MV-4-11 (cell line): ENCODE measurements at places on chromosomes 12 and 14.

GRCh38 chr14:72891666-72892102 lies 2.2 kb downstream of the DPF3 start:
- no peak for DNase-seq

DNA sequence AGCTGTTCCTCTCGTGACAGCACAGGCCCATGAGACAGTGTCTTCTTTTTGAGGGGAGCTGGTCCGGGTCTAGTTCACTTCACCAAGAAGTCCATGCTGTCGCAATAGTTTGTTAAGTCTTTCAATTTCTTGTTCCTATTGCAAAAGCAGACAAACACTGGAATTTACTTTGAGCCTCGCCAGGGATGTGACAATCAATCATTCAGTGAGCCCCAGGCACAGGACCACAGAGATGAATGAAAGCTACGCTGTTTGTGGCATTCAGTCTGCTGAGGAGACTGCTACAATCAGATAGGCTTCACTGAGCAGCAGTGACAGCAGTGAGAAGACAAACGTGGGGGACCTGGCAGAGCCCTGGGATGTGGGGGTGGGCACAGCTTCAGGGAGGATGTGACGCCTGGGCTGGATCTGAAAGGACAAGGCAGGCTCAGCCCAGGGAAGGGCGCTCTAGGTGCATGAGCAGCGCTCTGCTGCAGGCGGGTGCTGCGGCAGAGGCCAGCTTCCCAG lies 35.5 kb downstream of the TCTN1 start:
- peak; percentile 83 for DNase-seq

- peak; percentile 93 for DNase-seq
These were observed 222.7 kb upstream of the SOX5 start for GRCh38 chr12:24172031-24172772.

- no peak for DNase-seq
These were observed 653 bp upstream of the IFI27 start for GRCh38 chr14:94109915-94110250.

DNA sequence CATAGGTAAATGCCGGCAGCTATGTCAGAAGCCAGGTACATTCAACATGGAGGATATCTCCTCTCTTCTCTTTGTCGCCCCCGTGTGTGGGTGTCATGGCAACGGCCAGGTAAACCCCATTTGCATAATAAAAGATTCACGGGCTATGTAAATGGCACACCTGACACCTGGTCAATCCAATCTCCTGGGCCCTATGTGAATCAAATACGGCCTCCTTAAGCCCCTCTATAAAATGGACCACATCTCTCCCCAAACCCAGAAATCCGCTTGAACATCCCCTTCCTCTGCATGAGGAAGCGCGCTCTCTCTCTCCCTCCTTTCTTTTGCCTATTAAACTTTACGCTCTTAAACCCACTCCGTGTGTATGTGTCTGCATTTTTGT lies 363.7 kb downstream of the SOX5 start:
- DNase-seq, result no peak

DNA sequence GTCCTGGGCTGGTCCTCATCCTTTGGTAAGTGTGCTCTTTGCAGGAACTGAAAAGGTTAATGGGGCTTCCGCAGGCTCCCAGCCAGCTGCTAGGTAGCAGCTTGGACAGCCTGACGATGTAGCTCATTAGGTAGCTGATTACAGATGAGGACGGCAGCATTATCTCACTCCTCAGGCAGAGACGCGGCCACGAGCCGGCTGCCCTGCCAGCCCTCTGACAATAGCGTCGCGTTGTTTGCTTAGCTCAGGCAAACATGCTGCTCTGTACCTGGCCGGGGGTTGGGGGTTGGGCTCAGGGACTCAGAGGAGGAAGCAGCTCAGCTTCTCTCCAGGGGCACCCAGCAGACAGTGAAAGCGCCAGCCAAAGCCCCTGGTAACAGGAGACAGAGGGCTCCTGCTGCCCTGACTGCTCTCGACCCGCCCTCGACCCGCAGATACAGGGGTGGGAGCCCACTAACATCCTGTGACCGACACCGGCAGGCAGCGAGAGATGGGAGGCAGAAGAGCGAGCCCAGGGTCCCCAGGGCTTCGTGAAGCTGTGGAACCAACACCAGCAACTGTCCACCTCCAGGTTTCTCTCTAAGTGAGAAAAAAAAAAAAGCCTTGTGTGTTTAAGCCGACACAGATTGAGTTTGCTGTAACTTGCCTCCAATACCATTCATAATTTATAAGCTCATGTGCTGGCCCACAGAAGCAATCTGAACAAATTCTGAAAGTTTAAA lies 53.4 kb upstream of the DLK1 start:
- no peak for DNase-seq

DNA sequence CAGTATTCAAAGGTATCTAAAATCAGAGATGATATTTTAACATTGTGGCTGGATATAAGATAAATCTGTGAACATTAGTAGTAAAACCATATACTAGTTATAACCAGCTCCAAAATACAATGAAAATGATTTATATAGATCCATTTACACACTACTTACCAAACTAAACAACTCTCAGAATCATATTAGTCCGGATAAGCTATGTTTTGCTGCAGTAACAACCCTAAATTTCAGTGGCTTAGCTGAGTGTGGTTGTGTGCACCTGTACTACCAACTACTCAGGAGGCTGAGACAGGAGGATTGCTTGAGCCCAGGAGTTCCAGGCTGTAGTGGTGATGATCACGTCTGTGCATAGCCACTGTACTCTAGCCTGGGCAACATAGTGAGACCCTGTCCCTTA lies 23.8 kb downstream of the ZDHHC17 start:
- no peak for DNase-seq

- no peak for DNase-seq
These were observed 12.1 kb upstream of the KRT83 start for GRCh38 chr12:52333321-52333720.

GRCh38 chr12:131333136-131333535 lies 377.8 kb upstream of the SFSWAP start:
- no peak for DNase-seq

- DNase-seq, result no peak
These were observed 679.2 kb downstream of the RPL10L start for GRCh38 chr14:45972416-45972815.

DNA sequence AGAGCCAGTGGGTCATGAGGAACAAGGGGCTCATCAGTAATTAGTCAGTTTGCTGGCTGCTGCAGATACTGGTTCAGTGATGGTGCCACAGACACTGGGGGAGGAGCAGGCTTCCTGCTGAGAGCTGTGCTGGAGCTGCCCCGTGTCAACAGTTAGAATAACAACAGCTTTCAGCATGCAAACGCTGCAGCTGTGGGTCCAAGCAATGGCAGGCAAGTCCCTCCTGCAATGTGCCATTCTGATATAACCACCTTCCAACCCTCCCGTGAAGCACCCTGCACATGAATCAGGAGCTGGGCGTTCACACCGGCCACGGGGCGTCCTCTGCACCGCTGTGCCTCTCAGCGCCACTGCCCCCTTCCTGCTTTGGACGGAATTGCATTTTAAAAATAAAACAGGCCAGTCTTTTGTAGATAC lies 258.4 kb upstream of the SFSWAP start:
- DNase-seq, result peak; percentile 14

- no peak for DNase-seq
These were observed 374.2 kb downstream of the NAV3 start for GRCh38 chr12:78204926-78205325.

GRCh38 chr12:16884056-16884455 lies 278.1 kb upstream of the LMO3 start:
- DNase-seq, result no peak

DNA sequence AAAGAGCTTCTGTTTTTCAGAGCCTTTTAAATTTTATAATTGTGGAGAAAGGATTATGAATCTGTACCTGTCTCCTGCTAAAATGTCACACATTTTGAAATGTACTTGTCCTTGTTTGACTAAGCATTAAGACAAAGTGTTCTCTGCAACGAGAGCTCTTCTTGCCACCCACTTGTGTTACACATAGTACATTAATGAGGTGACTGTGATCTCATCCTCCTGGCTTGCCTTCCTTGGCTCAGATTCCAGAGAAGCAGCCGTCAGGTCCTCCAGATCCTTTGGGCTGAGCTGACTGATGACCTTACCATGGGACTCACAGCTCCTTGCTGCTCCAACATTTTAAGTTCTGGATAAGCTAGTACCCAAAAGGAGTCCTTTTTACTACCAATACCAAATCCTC lies 81.4 kb downstream of the BBS10 start:
- DNase-seq, result no peak

DNA sequence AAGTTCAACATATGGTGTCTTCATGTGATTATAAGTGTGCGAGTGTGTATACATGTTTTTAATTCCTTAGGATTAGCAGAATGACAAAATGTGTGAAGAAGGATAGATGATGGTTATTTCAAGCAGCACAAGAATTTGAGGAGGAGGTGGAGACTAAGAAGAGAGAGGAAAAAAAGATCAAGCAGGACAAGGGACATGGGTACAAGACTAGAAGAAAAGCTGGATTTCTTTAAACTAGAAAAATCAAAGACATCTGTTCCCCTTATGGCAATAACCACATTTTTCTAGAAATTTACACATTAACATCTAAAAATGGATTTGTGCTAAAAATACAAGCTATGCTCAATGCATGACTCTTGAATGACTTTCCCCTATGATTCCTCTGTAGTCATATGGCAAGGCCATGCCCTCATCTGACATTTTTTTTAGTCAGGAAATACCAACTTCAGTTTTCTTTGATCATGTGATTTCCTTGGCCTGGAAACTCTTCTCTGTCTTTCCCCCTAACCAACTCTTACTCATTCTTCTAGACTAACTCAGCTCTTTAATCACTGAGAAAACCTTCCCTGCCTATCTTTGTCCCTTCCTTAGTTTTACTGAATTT lies 435.8 kb downstream of the NRXN3 start:
- DNase-seq, result no peak

- DNase-seq, result no peak
These were observed 31.3 kb downstream of the HECTD4 start for GRCh38 chr12:112350593-112351592.

DNA sequence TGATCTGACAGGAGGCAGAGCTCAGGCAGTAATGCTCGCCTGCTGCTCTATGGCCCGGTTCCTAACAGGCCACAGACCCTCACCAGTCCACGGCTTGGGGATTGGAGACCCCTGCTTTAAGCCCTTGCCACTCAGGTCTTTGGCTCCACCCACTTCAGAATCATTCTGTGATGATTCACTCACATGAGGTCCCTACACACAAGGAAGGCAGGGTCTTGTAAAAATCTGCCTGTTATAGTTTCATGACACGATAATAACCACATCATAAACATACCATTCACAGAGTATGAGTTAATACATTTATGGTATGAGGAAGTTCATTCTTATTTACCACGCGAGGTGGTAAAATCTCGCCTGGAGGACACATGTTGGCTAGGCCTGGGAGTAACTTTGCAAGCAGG lies 29.0 kb upstream of the MAX start:
- DNase-seq, result peak; percentile 6

DNA sequence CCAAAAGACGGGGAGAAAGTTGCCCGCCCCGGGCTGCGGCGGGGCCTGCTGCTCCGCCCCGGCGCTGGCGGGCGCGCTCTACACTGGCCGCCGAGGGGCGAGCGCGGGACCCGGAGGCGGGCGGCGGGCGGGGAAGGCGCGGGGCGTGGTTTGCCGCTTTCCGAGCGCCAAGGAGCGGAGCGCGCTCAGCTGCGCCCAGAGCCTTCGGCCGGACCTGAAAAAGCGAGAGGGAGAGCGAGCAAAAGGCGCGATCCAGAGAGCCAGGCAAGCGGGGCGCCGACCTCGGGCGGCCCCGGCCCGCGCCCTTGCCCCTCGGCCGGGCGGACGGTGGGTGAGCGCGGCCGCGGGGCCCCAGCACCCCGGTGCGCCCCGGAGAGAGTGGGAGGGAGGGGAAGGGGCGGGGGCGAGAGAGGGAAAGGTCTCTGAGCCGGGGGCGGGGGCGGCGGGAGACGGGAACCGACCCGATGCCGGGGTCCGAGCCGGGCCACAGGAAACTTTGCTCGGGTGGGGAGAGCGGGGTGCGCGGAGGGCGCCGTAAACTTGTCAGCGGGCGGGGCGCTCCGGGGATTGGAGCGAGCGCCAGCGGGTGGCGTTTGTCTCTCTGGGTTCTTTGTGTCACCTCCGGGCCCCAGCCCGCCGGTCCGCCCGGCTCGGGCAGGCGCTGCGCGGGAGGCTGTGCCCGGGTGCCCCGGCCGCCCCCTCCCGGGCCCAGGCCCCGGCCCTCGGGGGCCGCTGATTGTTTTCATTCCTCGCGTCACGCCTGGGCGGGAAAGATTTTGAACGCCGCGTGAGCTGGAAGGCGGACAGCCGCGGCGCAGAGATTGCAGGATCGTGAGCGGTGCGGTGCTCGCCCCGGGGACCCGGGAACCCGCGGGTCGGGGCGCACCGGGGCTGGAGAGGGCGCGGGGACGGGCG lies at the start of gene SYNE2:
SYNE2 (plus strand) TSS at position 188 of the 915 bp plus-strand sequence. CDS start 56,145 bp downstream, outside the sequence.
- no peak for DNase-seq

GRCh38 chr14:95327558-95328374 lies 8.1 kb upstream of the CLMN start:
- DNase-seq, result peak; percentile 83

GRCh38 chr12:130382818-130383217 lies 45.1 kb downstream of the PIWIL1 start:
- no peak for DNase-seq

GRCh38 chr12:124495194-124495983 lies 72.0 kb downstream of the NCOR2 start:
- DNase-seq, result no peak

- DNase-seq, result no peak
These were observed 140.4 kb upstream of the ATF7IP start for GRCh38 chr12:14225064-14225463.

DNA sequence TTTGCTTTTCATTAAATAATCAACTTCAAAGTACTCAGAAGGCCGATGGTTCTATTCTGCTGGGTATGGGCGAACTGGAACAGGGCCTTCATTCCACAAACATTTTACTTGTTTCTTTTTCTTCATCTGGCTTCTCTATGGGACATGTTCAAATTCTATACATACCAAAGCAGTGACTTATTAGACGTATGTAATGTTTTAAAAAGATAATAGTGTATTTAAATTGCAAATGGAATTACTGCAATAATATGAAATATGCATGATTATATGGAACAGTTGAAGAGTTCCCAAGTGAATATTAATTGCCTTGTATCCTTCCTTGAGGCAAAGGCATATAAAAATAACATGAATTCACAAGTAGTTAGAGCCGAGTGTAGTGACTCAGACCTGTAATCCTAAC lies 75.5 kb downstream of the FAR2 start:
- no peak for DNase-seq

DNA sequence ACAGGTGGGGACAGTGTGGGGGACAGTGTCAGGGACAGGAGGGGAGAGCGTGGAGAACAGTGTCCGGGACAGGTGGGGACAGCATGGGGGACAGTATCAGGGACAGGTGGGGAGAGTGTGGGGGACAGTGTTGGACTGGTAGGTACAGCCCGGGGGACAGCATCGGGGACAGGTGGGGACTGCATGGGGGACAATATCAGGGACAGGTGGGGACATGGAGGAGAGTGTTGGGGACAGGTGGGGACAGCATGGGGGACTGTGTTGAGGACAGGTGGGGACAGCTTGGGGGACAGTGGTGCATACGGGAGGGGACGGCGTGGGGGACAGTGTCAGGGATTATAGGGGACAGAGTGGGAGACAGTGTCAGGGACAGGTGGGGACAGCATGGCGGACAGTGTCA lies 212.3 kb downstream of the TMEM121 start:
- DNase-seq, result no peak
